ENCODE measurements at places on chromosomes 2 and 18.

DNA sequence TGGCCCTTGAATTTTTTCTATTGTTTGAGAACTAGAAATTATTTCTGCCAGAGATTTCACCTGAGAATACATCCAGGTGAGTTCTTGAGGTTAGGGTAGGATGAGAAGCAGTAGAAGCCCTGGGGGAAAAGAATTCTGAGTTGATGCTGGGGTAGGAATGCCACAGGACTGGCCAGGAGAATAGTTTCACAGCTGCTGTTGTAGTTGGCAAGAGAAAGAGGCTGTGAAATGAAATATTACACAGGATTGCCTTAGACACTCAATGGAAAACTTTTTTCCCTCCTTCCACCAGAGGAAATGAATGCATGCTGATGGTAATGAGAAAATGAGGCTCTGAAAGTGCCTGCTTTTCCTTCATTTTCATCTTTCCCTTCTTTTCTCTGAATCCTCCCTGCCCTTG is 54.6 kb downstream of the PRKCE start:
- no peak for DNase-seq

DNA sequence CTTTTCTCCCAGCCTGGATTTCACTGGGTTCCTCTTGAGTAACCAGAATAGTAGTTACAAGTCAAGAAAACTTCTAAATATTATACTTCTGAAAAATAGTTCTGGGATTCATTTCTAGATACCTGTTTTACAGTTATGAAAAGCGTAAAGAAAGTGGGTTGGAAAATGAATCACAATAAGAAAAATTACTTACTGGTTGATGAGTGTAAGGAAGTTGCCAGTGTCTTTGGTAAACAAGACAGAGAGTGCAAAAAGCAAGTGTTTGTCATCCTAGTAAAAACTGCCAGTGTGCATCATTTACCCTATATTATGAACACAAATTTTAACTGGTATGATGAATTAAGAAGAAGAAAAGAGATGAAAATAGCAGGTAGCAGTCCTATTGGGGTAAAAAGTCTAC is 88.9 kb downstream of the R3HDM1 start:
- no peak for DNase-seq

GRCh38 chr2:138298120-138298814 is 203.3 kb upstream of the SPOPL start:
- no peak for DNase-seq

- DNase-seq = no peak
Measured at GRCh38 chr2:208488686-208489564, 82.3 kb downstream of the PTH2R start.

- no peak for DNase-seq
Measured at GRCh38 chr18:26700201-26700600, 151.8 kb upstream of the KCTD1 start.

- DNase-seq = peak; percentile 48
Measured at GRCh38 chr2:61887717-61888266, 664 bp downstream of the CCT4 start.

GRCh38 chr2:221410487-221410886 is 161.6 kb downstream of the EPHA4 start:
- no peak for DNase-seq

DNA sequence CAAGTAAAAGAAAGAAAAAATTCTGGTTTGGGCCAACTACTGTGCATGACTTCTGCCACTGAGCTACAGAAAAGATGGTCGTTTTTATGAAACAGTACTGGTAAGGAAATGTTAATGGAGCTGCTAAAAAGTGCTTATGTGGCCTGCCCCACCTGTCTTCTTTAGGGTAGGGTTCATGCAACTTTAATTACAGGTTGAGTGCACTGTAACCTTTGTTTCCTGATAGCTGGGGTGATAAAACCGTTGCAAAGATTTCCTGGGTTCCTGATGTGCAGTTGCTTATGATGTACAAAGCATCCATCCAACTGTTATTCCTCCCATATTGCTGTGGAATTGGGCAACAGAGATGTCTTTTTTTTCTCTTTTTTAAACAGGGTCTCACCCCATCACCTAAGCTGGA is 34.3 kb upstream of the PUM2 start:
- DNase-seq = no peak

DNA sequence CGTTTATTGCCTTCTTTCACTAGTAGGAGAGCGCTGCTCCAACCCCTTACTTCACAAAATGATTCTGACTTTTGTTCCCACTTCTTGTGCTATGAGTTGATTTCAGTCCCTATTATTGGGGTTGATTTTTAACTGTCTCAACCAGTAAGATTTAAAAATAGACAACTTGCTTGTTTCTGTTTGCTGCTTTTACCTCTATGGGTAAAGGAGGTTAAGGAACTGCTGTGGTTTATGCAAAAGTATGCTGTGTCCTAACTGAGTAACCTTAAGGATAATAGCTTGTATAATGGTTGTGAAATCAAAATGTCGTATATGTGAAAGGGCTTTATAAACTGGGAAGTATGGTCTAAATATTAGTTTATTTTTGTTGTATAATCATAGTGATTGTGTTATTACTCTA is 22.6 kb downstream of the ALMS1 start:
- DNase-seq = no peak

DNA sequence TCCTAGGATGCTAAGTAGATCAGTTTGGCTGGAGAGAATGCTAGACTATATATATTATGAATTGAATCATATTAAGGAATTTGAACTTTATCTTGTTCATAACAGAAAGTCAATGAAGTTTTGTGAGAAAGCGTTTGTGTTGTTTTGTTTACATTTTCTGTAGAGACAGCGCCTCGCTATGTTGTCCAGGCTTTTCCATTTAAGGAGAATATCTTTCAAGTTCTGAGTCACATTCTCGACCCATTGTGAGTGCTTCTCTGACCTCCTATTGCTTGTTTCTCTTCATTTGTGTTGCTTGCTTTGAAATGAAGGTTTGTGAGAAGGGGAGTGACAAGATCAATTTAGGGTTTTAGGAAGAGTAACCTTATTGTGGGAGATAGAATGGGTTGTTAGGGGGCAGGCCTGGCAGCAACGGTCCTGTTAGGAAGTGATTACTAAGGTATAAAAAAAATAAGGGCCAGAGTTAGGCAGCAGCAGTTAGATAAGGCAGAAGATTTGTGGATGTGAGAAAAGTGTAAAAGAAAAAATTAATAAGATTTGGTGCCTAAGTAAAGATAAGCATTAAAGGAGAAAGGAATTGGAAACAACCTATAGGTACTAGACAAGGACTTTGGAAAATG is 47.6 kb upstream of the ACVR1 start:
- no peak for DNase-seq

DNA sequence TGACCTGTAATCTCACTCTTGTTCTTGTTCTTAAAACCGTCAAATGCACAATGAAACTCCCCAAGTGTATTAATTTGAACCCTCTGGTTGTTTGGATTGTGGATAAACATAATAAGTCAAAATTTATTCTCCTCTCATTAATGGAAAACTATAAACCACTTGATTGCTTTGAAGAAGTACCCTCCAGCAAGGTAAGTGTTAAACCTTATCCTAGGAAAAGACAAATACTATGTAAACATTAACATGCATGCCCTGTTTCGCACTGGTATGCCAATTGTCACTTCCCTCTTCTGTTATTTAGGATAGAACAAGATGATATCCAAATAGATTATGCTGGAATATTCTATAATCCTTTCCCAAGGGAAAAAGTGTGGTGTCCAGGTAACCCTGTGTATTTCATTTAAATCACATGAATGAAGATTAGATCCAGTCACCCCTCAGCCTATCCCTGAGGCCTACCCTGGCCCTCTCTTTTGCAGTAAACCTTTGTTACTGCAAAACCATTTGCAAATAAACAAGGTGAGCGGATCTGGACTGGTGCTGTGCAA is 1.3 kb downstream of the ADI1 start:
- no peak for DNase-seq

DNA sequence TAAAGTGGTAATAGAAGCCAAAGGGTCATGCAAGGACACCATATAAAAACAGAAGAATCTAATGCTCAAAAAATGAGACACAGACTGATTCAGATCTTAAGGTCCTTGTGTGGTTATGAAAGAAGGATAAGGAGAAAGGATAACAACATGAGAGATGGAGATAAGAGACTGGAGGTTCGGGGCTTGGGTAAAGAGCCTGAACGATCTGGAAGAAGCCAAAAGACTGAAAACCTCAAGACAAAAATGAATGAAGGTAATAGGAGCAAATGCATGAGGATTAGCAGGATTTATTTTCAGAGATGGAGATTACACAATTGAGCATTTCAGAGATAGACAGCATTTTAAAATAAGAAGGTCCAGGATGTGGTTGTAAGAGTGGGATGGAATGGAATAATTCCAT is 26.1 kb downstream of the STK17B start:
- no peak for DNase-seq

DNA sequence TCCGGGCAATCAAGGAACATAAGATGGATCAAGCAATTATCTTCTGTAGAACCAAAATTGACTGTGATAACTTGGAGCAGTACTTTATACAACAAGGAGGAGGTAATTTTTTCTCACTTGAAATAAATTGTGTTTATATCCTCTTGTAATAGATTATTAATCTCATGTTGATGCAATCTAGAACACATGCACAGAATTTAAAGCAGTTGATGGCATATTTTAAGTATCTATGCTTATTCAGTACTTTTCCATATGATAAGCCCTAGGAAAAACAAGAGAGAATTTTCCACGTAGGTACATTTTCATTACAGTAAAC is 31.8 kb downstream of the DDX1 start:
- DNase-seq = no peak
